GM10248 (cell line): ENCODE measurements at places on chromosomes 3 and 15.
A peak's percentile ranks its signal among the peaks of the same experiment; 100 is the strongest.

DNA sequence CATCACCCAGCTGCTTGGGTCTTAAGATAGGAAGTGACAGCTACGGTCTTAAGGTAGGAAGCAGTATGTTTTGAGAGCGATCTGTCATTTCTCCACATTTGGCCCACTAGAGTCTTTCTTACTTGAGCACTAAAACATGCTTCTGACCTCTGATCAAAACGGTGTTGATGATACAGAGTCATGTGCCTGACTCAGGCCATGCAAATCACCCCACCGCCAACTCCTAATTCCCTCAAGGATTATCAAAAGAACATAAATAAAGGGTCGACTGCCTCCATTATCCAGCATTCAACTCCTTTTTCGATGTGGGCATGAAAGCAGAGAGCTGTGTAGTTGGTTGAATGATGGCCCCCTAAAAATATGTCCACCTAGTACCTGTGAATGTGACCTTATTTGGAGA lies 201.7 kb upstream of the PROK2 start:
- no peak for DNase-seq

GRCh38 chr15:71564217-71564616 lies 246.1 kb upstream of the NR2E3 start:
- DNase-seq = no peak

GRCh38 chr15:78002996-78003395 lies 74.5 kb downstream of the TBC1D2B start:
- DNase-seq = no peak

- DNase-seq = peak; percentile 46
These were observed 527 bp downstream of the B2M start for GRCh38 chr15:44711743-44712345.

DNA sequence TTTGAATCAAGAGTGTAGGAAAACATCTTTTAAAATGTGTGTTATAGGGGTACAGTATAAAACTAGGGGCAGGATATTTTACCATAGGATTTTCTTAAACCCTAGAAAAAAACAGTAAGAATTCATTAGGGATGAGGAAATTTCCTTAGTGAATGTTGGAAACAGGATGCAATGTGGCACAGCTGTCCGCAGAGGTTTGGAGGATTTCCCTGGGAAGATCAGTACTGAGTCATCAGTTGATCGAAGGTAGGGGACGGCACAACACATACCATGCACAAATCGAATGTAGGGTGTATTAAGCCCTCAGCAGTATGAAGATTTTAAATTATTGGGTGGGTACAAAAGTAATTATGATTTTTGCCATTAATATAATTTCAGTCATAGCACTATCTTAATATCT lies 49.9 kb downstream of the FNDC3B start:
- no peak for DNase-seq

- DNase-seq = no peak
These were observed 411.0 kb downstream of the MECOM start for GRCh38 chr3:169252535-169252934.

DNA sequence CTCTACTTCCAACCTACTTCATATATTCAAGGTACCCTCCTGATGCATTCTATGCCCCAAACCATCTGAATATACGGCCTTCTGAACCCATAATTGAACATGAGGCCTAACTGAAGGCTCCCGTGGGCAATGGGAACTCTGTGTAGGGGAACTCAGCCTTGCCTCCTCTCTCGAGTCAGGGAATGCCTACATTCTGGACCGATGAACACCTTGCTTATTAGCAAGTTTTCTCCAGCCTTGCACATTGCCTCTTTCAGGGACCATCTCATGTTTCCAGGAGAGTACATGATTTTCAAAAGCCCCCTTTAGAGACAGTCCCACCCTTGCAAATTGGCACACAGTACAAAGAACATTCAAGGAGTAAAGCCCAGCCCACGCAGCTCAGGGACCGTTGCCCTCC lies 26.3 kb upstream of the GALNT15 start:
- no peak for DNase-seq

DNA sequence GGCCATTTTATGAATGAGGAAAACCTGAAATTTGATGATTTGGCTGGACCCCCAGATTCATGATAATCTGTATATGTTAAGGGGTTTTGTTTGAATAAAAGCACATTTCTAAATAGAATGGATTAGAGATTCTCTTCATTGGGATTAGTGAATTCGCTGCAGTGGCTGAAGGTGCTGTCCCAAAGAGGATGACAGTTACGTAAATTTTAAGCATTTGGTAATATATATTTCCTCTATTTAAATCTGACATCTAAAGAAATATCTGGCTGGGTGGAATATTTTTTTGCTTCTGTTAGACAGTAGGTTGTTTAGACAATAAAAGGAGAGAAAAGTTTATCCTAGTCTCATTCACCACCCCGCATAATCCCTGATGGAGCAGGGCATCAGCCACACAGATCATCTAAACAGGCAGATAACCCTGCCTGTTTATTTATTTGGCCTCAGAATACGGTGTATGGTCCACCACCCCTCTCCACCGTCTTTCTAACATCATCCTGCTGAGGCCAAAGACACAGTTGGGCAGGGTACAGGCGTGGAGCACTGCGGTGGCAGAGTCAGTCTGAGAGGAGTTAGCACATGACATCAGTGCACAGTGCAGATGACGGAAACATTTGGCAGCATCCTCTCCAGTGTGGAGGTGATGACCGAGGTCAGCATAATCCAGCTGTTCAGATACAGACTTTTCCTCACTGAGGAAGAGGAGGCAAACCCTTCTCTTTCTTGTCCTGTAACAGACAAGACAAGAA lies 20.4 kb upstream of the NFKBIZ start:
- no peak for DNase-seq

- DNase-seq = no peak
These were observed 67.0 kb downstream of the CHCHD4 start for GRCh38 chr3:14057701-14058100.

DNA sequence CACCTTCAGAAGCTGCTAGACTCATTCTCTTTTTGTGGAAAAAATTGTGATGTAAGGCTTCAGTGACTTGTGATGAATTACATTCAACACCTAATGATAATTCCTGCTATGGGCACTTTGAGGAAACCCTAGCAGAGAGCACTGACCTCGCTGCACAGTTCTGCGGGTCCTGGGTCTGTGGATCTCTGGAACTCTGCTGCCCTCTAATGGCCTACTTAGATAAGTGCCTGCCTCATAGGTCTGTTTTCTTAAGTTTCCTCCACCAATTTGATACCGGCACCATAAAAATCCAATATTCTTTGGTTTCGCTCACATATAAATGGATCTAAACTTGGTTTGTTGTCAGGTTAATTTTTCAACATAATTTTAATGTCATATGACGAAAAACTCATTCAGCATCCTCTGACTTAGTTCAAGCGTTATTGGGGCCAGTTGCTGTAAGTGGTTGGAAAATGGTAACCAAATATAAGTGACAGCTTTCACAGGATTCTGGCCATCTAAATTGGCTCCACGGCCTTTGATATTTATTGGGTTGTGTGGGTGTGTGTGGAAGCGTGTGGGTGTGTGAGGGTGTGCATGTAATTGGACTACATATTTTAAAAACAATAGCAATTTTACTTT lies 10.4 kb downstream of the SLITRK3 start:
- peak; percentile 56 for DNase-seq

DNA sequence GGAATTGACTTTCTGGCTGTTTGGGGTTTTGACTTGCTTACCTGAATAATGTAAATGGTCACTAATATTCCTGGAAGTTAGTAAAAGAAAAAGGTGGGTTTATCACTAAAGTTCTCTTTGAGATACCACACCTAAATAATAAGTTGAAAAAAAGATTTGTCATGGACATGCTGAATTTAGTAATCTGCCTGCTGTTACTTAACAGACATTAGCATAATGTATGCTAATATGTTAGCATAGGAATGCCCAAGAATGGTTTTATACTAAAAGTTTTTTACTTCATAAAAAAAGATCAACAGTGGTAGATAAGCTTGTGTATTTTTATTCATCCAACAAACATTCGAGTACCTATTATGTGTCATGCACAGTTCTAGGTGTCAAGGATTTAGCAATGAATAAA lies 36.5 kb downstream of the GMPS start:
- no peak for DNase-seq

DNA sequence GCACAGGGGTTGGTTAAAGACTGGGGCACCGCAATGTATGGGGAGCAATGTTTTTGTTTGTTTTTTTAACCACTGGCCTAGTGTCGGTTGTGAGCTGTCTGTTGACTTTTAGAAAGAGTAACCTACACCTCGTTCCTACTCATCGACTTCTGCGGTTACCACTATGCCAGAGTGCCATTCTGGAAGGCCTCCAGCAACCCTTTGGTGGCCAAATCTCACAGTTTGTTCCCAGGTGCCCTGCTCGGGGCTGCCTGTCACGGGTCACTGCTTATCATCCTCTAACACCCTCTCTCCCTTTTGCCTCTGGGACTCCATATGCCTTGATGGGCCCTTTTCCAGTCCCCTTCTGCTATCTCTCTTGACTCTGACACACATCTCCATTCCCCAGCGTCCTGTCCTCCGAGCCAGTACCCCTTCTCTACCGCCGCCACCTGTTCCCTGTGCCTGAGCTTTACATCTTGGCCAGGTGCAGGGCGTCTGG lies 290.4 kb upstream of the C2CD4B start:
- DNase-seq = no peak

- DNase-seq = peak; percentile 74
These were observed 58.0 kb downstream of the CMTM8 start for GRCh38 chr3:32296251-32297204.

DNA sequence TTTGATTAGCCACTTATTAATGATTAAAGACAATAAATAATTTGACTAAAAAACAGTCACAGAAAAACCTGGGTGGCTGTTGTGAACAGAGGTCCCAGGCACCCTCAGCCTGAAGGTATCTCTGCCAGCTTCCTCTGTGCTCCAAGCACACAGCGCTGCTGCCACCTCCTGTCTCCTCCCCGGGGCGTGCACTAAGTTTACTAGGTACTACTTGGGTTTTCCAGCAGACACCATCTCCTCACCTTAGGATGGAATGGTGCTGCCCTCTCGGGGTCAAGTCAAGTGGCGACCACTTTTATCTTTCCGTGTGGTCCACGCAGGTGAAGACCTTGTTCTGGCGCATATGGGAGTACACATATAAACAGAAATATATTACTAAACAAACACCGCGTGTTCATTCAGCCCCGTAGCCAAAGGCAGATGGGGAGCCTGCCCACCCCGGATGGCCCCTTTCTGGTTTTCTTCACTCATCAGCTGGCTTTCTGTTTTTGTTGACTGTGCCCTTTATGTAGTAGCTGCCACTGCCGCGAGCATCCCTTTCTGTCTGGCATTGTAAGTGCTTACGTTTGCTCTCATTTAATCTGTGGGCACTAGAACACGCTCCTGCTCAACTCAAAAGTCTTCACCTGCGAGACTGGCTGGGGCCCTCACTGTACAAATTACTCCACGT lies 128.0 kb downstream of the LRIG1 start:
- no peak for DNase-seq

DNA sequence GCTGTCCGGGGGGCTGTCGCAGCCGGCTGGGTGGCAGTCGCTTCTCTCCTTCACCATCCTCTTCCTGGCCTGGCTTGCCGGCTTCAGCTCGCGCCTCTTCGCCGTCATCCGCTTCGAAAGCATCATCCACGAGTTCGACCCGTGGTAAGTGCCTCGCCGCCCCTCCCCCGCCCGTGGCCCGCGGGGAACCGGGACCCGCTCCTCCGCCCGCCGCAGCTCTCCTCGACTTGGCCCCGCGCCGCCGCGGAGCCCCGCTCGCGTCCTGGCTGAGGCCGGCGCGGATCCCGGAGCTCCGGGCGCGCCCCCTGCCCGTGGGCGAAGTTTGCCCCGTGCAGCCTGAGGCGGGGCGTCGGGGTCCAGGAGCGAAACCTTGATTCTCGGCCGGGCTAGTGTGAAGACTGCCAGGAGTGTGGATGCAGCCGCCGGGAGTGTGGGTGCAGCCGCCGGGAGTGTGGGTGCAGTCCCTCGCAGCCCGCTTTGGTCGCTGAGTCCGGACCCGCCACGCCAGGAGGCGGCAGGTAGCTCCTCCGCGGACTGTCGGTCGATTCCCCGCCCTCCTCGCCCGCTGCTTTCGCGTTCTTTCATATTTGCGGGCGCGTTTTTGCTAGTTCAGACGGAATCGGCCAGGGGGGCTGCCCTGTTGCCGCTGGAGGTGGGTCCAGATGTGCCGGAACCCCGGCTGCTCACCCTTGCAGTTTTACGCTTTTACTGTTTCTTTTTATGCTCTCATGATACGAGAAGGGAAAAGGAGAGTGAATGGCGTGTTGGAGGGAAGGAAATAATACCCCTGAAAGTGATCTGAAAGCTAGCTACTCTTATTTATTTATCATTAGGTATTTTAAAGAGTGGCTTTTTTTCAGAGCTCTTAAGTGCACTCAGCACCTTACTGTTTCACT lies 692 bp downstream of the STT3B start:
- peak; percentile 39 for DNase-seq

GRCh38 chr3:30695302-30696061 lies 89.1 kb downstream of the TGFBR2 start:
- no peak for DNase-seq

DNA sequence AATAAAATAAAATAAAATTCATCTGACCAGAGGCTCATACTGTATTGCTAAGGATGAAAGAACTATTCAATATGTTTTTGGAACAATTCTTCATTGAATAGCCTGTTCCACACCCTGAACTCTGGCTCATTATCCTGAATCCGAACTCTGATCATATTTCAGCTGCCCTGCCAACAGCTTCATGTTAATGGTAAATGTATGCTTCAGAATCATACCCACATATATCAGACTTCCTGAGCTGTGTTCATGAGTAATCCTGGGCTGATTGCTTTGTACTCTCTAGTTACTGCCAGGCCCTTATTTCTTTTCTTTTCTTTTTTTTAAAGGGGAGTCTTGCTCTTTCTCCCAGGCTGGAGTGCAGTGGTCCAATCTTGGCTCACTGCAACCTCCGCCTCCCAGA lies 11.8 kb downstream of the INO80 start:
- no peak for DNase-seq

- DNase-seq = no peak
These were observed 5.6 kb upstream of the RHOV start for GRCh38 chr15:40879609-40880008.

GRCh38 chr3:64422192-64422591 lies 196.9 kb upstream of the PRICKLE2 start:
- DNase-seq = no peak

DNA sequence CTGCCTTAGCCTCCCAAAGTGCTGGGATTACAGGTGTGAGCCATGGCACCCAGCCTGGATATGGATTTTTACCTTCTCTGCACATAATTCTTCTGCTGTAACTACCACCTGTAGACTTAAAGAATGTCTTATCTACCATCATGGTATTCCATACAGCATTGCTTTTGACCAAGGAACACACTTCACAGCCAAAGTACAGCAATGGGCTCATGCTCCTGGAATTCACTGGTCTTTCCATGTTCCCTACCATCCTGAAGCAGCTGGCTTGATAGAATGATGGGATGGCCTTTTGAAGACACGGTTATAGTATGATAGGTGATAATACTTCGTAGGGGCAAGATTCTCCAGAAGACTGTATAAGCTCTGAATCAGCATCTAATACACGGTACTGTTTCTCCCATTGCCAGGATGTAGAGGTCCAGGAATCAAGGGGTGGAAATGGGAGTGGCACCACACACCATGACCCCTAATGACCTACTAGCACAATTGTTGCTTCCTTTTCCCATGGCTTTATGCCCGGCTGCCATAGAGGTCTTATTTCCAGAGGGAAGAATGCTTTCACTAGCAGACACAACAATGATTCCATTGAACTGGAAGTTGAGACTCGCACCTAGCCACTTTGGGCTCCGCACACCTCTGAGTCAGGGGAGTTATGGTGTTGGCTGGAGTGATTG lies 60.9 kb upstream of the CDV3 start:
- no peak for DNase-seq

GRCh38 chr3:184184546-184185230 lies 1.3 kb upstream of the ABCF3 start:
- no peak for DNase-seq

GRCh38 chr3:157329551-157329950 lies 107.1 kb upstream of the PTX3 start:
- no peak for DNase-seq
